Activated CD8-positive, alpha-beta T cell treated with anti-CD3 and anti-CD28 coated beads, Interleukin-2, amount 10 ng/mL, durations not matched to agents 7 days and 5 days (primary cell): ENCODE measurements at places on chromosomes 7 and 10.

GRCh38 chr10:65891073-65891981 is 1034.5 kb upstream of the LRRTM3 start:
- no peak for DNase-seq

DNA sequence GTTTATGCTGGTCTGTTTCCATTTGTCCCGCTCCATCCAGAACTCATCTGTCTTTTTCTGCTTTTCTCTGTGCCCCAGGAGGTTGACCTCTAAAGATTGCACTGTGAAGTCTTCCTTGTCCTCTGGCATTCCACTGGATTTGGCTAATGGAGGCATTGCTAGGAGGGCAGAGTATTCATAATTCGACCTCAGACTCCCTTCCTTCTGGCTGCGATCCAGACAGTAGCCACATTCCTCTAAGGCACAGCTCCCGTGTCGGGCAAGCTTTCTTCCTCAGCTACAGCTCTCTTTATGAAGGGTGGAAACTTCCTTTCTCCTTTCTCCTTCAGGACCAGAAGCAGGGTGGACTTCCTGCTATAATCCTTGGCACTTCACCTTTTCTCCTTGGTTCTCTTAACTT is 175.9 kb downstream of the BAMBI start:
- no peak for DNase-seq

GRCh38 chr7:93973134-93973533 is 31.0 kb downstream of the BET1 start:
- DNase-seq = no peak

- no peak for DNase-seq
Measured at GRCh38 chr7:381211-382042, 91.5 kb downstream of the FOXL3 start.

GRCh38 chr10:86178401-86179152 is 188.0 kb downstream of the GRID1 start:
- no peak for DNase-seq

DNA sequence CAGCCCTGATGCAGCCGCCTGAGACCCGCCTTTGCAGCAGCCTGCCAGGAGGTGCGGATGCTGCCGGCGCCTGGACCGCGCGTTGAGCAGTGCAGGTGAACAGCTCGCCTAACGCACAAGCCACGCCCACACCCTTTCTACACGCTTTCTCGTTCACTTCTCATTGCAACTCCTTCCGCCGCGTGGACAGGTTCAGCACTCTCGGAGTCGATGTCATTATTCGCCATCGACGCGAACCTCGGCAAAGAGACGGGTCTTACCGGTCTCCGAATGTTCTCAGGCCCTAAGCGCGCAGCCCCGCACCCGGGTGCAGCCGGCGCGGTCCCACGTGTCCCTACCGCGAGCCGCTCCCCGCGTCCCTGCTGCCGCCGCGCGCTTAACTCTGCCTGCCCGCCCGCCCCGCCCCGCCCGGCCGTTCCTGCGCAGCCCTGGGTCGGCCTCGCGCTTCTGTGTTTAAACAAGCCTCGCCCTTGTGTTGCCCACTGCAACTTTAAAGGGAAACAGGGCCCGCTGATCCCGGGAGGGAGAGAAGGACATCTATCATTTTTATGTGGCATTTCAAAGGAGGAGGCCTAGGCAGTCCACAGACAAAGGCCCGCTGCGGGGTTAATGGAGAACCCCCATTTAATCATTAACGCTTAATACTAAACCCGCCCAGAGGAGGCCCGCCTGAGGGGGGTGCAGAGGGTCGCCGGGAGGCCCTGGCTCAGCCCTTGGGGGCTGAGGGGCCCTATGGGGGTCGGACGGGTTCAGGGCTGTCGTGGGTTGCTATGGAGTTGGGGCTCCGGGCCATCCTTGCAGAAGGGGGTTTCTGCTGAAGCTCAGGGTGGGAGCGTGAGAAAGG is 128.5 kb downstream of the WDR11 start:
- DNase-seq = peak; percentile 44

DNA sequence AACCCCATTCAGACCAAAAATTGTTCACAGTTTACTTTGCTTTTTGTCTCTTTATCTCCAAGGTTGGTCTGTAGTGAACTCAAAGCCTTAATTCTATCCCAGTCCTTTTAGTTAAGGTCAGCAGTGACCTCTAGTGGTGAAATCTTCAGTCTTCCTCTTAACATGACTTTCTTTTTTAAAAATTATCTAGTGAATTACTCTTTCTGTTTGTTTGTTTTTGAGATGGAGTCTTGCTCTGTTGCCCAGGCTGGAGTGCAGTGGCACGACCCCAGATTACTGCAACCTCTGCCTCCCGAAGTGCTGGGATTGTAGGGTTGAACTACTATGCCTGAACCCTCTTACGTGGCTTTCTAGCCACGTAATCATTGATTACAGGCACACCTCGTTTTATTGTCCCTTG is 25.0 kb downstream of the ZNF487 start:
- DNase-seq = peak; percentile 70

DNA sequence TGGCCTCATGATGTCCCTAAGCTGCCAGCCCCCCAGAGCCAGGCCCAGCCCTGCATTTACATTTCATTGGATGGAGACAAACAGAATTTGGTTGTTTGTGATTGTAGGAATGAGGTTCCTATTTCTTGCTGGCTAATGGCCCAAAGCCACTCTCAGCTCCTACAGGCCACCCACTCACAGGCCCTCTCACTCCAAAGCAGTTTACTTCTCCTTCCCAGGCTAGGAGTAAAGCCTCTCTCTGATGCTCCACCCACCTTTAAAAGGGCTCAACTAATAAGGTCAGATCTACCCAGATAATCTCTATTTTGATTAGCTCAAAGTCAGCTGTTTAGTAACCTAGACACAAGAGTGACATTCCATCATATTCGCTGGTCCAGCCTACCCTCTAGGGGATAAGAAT is 11.2 kb upstream of the CUZD1 start:
- no peak for DNase-seq

DNA sequence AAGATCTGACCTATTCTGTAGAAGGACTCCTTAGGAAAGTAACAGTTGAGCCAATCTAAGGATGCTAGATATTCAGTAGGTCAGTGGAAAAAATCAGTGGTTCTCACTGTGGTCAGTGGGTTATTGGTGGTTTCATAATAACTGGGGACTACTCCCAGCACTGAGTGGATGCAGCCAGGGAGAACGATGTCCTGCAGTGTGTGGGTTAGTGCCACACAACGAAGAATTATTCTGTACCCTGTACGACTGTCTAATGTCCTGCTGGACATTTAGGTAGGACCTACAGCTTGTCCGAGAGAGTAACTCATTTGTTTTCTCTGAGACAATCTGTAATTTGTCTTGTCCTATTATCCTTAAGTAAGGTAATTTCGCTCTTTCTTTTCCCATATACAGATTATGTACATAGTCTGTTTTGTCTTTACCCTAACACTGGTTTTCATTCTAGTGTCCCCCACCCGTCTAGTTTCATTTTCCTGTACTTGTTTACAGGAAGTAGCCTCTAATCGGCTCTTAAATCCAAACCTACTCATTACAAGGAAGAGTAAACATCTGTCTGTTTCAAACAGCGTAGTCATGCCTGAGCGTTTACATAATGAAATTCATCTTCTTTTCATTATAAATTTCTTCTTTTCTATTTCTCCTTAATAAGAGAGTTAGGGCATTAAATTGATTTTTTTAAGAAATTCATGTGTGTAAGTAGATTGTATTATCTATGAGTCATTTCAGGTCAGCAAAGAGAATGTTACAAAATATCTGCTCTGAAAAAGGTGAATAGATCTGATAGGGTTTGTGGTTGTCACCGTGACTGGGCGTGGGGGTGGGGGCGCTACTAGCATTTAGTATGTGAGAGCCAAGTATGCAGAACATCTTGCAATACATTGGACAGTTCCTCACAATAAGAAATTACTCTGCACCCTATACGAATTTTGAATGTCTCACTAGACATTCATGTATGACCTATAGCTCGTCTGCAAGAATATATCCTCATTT is 8.3 kb upstream of the ZC3HAV1L start:
- peak; percentile 75 for DNase-seq

DNA sequence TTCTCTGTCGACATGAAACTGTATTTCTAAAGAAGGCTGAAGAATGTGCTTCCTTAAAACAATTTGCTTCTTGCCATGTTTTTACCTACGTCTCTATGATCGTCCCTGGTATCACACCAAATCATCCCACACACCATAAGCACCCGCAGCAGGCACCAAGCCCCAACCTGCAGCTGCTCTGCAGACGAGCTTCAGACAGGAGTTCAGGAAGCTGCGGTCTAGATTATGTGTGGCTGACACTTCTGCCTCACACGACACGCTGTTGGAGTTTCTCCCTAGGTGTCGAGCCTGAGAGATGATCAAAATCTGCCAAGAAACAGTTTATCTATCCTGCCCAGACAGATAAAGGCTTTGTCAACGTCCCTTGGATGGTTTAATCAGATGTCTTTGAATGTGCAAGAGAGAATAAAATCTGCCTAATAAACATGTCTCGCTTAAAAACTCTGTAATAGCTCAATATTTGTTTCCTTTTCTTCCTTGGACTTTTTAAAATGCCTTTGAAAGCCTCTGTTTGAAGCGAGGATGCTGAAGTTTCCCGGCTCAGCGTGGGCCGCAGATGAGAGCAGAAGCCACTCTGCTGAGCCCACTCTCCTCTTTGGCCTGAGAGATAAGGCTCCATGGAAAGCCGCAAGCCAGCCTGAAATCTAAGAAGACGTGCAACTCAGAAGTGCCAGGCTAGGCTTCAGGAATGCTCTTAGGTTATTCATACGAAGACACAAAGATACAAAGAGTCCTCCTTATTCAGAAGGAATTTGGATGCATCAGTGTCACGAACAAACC is 158.3 kb upstream of the PFKP start:
- DNase-seq = peak; percentile 46

DNA sequence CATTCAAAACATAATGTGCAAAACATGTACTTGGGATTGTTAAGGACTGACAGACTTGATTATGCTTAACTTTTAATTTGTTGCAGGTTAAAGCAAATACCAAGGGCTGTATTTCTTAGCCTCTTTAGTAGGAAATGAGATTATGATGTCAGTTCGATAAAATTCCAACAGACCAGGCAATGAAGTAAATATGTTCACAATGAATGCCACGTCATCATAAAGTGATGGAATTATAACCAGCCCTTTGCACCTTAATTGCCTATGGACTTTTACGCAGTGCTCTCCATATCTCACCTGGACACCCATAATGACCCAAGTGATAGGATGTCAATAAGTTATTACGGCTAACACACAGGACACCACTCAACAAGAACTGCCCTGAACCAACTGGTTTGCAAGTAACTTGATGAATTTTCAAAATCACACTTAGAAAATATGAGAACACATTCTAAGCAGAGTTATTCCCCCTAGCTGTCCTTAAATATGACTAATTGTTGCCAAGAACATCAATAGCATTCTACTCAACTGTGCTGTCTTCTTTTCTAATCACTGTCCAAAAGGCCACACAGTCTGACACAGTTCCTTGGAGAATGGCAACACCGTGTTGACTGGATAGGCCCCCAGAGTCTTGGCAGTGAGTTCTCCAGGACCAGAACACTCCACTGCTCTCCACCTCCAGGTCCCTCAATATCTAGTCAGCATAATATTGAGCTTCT is 115.0 kb downstream of the CHCHD3 start:
- DNase-seq = no peak

GRCh38 chr10:59079386-59080226 is 96.8 kb upstream of the PHYHIPL start:
- DNase-seq = no peak

DNA sequence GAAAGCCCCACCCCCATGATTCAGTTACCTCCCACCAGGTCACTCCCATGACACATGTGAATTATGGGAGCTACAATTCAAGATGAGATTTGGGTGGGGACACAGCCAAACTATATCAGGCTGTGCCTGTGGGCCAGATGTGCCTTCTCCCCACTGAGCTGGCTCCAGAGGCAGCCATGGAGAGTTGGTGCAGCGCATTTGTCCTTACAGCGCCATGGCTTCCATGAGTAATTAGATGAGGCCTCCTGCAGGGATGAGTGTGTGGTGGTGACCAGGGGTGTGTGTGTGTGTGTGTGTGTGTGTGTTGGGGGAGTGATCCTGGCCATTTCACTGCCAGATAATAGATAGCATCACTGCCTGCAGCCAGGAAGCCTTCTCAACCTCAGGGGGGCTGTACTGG is 94.6 kb downstream of the FANK1 start:
- no peak for DNase-seq

DNA sequence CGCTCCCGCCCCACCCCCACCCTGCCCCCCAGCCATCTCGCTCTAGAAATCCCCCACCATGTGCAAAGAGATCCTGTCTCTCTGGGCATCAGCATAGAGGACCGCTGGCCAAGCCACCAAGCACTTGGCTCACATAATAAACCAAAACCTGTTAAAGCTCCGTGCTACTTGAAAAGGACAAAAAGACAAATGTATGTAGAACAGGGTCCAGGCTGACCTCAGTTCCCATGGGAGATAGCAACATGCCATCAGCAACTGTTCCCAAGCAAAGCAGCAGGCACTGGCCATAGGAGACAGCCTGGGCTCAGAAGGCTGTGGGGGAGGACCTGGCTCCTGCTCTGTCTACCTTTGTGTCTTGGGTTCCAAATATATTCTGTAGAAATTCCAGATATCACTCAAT is 38.4 kb upstream of the GDF10 start:
- DNase-seq = no peak

- no peak for DNase-seq
Measured at GRCh38 chr10:76973091-76974016, 664.3 kb downstream of the KCNMA1 start.
